GM18507 (cell line): ENCODE measurements at places on chromosomes 2 and 18.

GRCh38 chr2:229202646-229203045 is 68.4 kb downstream of the PID1 start:
- DNase-seq, result no peak

- DNase-seq, result no peak
Measured at GRCh38 chr2:136178941-136179601, 61.1 kb upstream of the CXCR4 start.

DNA sequence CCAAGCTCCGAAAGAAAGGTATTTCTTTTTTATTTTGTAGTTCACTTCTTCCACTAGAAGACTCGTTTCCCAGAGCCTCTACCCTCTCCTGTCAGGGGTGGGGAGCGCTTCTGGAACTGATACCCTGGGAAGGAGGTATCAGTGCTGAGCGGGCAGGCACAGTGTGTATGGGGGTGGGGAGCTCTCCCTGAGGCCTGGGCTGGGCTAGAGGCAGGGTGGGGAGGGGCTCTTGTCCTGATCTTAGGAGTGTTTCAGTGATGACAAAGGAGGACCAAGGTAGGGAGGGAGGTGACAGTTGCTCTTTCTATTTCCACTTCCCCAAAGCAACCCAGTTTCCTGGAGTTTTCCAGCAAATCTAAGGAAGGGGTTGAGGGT is 65.4 kb downstream of the ARHGAP25 start:
- DNase-seq, result no peak

GRCh38 chr18:8252371-8252770 is 356.9 kb upstream of the RAB12 start:
- DNase-seq, result no peak

DNA sequence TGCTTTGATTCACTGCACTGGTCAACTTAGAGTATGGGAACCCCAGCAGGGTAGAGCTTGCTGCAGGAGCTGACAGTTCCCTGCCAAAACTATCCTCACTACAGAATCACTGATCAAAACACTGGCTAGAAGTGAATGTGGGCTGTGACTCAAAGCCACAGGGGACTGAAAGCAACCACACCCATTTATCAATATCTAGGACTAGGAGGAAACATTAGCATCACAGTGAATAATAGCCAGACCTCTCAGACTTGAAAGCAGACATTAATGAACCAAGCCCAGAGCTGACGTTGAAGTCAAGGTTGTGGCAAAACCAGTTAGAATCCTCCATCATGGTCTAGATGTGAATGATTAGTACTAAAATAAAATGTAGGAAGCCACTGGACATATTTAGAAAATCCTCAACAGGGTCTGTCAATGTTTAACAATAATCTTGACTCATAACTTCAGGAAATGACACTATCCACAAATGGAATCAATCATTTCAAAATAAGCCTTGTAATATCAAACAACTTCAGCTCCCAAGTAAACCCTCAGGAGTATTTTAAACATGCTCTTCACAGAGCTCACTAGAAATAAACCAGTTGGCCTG is 131.4 kb downstream of the CDH20 start:
- DNase-seq, result no peak

DNA sequence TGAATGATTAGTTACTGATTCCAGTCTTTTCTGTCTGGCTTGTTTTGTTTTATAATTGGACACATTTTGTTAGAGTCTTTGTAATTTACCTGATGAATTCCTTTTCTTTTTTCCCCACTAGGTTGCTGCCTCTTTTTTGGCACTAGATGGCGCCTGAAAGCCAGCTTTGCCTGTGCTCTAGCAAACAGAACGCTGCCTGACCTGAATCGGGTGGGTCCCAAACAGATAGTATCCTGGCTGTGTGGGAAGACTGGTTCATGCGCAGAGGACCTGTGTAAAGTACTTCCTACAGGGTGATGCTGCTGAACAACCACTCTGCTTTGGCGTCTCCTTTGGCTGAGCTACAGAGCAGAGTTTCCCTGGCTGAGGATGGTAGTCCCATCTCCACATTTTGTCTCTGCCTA is 288.2 kb downstream of the IKZF2 start:
- DNase-seq, result no peak

GRCh38 chr18:25883091-25883490 is 207.3 kb downstream of the SS18 start:
- DNase-seq, result no peak

DNA sequence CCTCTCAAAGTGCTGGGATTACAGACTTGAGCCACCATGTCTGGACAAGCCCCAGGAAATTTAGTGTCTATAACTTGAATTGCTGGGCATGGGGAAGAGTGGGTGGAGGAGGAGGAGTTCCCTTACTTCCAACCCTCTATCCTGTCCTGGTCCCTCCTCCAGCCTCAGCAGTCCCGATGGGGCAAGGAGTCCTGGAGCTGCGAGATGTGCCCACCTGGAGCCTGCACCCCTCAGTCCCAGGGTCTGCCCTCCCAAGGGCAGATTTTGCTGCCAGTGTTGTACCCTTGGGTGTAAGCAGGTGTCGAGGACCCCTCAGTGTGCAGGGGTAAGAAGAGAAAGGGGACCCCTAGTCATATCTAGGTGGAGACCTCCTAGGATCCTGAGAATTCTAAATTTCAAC is 2.8 kb downstream of the VAMP8 start:
- DNase-seq, result no peak

- no peak for DNase-seq
Measured at GRCh38 chr2:85189606-85190270, 56.5 kb downstream of the TCF7L1 start.

- DNase-seq, result no peak
Measured at GRCh38 chr18:50277942-50278341, 3.4 kb downstream of the MBD1 start.

GRCh38 chr2:62458671-62459081 is 47.3 kb downstream of the TMEM17 start:
- DNase-seq, result no peak

DNA sequence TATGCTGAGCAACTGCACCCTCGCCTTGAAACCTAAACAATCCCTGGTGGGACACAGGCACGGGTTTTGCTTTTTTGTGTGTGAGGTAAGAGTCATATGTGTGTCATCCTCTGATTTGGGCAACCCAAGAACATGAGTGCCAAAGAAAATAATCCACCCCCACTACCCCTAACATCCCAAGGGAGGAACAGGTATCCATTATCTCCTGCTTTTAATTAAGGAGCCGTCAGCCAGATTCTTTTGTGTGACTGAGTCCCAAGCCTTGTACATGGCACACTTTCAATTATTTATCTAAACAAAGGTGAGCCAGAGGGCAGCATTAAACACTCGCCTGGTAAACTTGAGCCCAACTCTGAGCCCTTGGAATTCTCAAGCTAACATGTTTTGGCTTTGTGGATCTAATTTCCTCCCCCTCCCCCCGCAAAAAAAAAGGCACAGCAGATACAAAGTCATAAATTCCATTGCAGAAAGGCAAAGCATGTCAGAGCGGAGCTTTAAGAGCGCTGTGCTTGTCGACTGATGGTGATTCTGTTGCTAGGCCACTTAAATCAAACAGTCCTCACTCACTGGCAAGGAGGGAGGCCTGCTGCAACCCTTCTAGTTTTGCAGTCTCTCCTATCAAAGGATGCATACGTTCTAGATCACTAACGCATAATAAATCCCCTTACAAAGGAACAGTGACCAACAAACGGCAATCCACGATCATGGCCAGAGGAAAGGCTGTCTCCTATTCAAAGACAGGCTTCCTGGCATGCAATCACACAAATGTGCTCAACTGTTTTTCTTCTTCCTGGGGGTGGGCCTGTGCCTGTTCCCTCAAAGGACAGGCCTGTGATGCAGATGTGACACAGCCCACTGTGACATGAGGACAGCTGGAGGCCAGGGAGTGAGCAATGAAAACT is 143.5 kb upstream of the LMAN1 start:
- no peak for DNase-seq

DNA sequence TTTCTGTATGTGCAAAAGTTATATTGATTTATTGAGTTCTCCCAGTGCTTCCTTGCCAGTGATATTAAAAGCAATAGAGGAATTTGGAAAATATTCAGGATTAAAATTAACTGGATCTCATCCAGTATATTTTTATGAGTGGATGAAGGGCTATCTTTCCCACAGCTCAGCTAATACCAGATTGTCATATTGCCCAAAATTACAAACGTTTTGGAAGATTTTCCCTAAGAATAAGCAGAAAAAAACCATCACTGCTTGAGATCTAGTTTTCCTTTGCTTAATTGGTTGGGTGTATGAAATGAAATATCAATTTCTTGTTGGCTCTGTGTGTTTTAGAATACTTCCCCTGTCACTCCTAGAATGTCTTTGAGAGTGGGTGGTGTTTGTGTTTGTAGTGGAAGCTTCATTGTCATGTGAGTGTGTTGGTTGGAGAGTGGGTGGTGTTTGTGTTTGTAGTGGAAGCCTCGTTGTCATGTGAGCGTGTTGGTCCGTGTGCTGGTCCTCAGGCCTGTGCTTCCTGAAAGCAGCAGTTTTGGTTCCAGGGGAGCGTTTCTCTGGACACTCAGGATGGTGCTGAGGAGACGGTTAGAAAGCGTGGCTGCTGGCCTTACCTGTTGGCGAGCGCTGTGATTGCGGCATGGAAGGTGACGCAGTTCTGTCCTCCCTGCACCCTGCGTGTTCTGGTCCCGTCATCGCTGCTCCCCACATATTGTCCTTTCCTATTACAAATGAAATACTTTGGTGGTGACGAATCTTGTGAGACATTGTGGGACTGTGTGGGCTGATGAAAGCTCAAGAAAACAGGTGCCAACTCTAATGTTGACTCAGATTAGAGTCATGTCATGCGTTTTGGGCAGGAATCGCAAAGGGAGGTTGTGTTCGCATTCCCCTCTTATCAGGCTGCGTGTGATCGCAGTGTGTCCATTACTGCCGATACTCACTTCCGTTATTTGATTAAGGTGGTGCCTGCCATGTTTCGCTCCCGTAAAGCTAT is 12.4 kb downstream of the ASB1 start:
- no peak for DNase-seq

GRCh38 chr2:182416861-182417260 is 10.0 kb downstream of the PDE1A start:
- no peak for DNase-seq

DNA sequence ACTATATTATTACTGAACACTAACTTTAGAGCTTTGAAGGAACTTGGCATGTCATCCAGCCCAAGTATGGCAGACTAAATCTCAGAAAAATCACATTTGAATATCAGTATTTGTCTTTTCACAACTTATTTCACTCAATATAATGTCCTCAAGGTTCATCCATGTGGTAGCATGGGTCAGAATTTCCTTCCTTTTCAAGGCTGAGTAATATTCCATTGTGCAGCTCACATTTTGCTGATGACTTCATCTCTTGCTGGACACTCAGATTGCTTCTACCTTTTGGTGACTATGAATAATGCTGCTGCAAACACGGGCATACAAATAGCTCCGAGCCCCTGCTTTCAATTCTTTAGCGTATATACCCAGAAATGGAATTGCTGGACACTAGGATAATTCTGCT is 46.7 kb downstream of the RPL31 start:
- no peak for DNase-seq

GRCh38 chr2:240569998-240570530 is 1.8 kb downstream of the RNPEPL1 start:
- no peak for DNase-seq

DNA sequence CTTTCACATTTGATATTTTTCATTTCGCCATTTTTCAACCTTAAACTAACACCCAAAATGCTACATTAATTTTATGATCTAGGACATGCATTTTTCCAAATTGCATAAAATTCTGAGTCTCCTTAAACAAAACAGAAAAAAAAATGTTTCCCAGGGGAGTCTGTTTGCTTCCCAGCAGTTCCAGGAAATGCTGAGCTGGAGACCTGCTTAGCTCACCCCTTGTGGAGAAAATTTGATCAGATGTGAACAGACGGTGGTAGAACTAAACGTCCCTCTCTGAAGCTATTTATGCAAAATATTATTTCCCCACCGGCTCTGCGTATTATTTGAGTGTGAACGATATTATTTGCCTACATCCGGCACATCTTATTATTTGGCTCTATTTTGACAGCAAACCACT is 74.9 kb upstream of the AGAP1 start:
- DNase-seq, result no peak

DNA sequence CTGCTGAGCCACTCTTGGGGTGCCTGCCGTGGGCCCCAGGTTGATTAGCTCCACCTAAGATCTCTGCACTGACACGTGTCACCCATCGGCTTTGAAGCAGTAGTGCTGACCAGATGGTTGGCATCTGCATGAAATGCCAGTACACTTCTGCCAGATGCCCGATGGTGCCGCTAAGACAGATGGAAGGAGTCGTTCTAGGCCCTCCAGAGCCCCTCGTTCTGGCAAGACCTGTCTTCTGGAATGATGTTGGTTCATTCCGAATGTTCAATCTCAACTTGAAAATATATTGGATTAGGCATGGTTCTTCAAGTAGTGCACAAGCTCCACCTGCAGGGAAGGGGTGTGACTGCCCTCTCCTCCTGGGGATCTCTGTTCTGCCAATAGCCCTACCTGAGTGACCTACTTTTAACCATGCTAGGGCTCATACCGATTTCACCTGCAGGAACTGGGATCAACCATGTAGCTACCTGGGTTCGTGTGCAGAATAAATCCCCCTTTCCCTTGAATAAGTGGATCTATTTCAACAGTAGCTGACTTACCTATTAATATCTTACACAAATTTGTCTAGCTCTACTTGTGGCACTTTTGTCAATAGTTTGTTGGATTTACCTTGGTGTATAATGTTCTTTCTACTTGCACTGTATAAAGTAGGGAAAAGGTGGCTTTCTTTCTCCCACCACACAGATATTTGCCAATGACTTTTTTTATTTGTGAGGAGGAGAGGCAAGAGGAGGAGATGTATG is 342.6 kb downstream of the CTNNA2 start:
- no peak for DNase-seq

GRCh38 chr2:153967248-153967973 is 95.7 kb downstream of the GALNT13 start:
- DNase-seq, result no peak

- DNase-seq, result no peak
Measured at GRCh38 chr2:240249423-240250149, 109.1 kb upstream of the OTOS start.

DNA sequence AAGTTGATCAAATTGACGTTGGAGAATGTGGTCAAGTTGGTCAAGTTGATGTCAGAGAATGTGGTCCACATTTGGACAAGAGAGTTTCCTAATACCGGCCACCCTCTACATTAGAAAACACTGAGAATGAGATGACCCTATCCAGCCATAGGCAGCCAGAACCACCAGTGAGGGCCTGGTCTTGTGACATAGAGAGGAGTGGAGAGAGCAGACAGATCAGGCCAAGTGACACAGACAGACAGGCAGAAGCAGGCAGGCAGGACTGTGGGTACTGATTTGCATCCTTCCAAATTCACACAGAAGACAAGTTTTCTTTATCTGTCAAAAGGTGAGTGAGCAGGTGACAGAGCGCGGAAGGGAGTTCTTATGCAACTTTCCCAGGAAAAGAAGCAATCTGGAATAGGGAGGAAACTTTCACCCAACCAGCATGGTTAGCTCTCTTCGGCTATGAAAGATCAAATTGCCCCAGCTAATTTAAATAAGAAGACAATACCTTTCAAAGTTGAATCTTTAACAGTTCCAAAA is 109.1 kb upstream of the PID1 start:
- DNase-seq, result no peak

DNA sequence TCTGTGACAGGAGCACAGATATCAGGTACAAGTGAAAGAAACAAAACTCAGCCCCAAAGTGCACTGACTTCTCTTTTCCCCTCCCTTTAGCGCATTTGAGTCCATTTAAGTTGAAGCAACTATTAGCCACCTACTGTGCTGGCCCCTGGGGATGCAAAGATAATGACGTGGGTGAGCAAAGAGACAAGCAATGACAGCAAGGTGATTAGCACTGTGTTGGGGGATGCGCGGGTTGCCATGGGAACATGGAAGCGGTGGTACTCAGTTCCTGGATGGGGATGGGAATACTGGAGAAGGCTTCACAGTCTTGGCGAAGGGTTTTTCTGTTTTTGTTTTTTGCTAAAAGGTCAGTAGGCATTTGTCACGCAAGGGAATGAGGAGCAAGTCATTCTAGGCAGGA is 205.8 kb downstream of the LDLRAD4 start:
- DNase-seq, result no peak
